ENCODE measurements at places on chromosomes 11 and 22. TPM values are rescaled to one million over a fixed set of nuclear protein-coding genes. Genes with fewer than 3 reads are reported as not detected.

FGF19 gene
- 0.31 TPM for total RNA-seq

DDI1 gene
- 17.8 TPM for total RNA-seq

SCN2B gene
- total RNA-seq, result 0.24 TPM

ACO2 gene
- total RNA-seq, result 133 TPM

FOLR1 gene
- total RNA-seq, result not detected

PATE4 gene
- not detected for total RNA-seq

EHD1 gene
- total RNA-seq, result 455 TPM

KDELR3 gene
- 6.7 TPM for total RNA-seq

OR6T1 gene
- not detected for total RNA-seq

P2RX6 gene
- total RNA-seq, result 24.0 TPM

MN1 gene
- total RNA-seq, result 4.3 TPM

ANGPTL5 gene
- 0.62 TPM for total RNA-seq

DRD4 gene
- total RNA-seq, result 3.3 TPM

SERPING1 gene
- total RNA-seq, result 53.6 TPM
